ENCODE measurements at places on chromosomes 3 and 15. TPM values are rescaled to one million over a fixed set of nuclear protein-coding genes. Genes with fewer than 3 reads are reported as not detected.

Gene SOX14
- not detected for total RNA-seq

Gene ATP8B4
- 7.9 TPM for total RNA-seq

Gene CCDC80
- 38.7 TPM for total RNA-seq

GRCh38 chr15:62365795-62366442 is 200.8 kb upstream of the C2CD4B start:
- H3K4me1 ChIP-seq = no peaks in the 10 kb centered on the region
- H3K36me3 ChIP-seq = no peaks in the 10 kb centered on the region
- no peak overlapping the region for H3K4me3 ChIP-seq
- DNase-seq = no peak
- H3K27ac ChIP-seq = no peak overlapping the region

DNA sequence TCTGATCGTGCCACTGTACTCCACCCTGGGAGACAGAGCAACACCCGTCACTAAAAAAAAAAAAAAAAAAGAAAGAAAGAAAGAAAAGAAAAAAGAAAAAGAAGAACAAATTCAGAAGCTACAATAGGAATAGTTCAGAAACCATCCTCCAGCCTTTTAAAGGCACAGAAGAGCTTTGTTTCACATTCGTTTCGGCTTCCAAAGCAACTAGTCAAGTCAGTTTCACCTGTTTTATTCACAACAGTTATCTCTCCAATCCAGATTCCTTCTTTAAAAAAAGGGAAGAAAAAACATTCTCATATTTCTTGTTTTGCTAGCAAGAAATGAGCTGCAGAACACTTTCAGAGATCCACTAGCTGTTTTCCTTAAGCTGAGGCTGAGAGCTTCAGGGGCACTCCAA is 767.7 kb upstream of the CFAP20DC start:
- peak overlapping the region; percentile 2 for H3K4me3 ChIP-seq
- H3K27ac ChIP-seq = no peak overlapping the region
- H3K36me3 ChIP-seq = no peaks in the 10 kb centered on the region
- H3K27me3 ChIP-seq = no peaks in the 10 kb centered on the region

DNA sequence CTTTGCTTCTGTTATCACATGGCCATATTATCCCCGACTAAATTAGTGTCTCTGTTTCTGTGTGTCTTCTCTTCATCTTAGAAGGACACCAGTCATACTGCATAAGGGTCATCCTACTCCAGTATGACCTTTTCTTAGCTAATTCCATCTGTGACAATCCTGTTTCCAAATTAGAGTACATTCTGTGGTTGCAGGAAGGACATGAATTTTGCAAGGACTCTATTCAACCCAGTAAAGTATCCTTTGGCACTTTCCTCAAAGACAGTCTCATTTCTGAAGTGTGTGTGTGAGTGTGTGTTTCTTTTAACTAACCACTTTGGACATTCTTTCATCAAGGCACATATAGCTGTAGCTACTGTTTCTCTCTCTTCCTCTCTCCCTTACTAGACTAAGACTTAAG is 15.2 kb upstream of the MME start:
- no peaks in the 10 kb centered on the region for H3K27me3 ChIP-seq
- H3K36me3 ChIP-seq = no peaks in the 10 kb centered on the region
- H3K4me3 ChIP-seq = no peak overlapping the region
- no peaks in the 10 kb centered on the region for H3K4me1 ChIP-seq

DNA sequence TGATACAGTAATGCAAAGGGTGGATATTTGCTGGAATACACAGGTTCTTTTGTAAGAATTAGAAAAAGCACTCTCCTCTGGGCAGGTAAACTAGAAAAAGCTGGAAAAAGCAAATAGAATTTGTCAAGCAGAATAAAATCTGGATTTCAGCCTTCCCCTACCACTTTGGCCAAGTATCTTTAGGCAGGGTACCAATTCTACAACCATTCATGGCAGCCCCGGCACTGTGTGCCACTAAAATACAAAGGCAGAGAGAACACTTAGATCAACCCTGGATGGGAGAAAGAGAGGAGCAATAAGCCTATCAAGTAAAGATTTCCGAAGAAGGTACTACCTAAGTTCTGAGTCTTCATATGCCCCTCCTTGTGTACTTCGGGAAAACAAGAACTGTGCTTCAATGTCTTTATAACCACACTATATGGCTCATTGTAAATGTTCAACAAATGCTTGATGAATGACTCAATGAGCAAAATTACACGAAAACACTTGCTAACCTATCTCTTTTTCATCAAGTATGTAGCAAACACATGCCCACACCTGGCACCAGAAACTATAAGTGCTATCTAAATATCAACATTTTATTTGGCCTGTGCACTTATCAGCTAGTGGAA is 20.8 kb downstream of the STAG1 start:
- no peak for DNase-seq
- H3K4me3 ChIP-seq = no peak overlapping the region
- no peaks in the 10 kb centered on the region for H3K36me3 ChIP-seq
- no peak overlapping the region for H3K27ac ChIP-seq

- no peak overlapping the region for H3K27ac ChIP-seq
- no peaks in the 10 kb centered on the region for H3K36me3 ChIP-seq
These were observed 104.0 kb upstream of the SMAD3 start for GRCh38 chr15:66961407-66961884.

- no peak for DNase-seq
- no peaks in the 10 kb centered on the region for H3K4me1 ChIP-seq
These were observed 825 bp upstream of the RTP3 start for GRCh38 chr3:46496746-46497555.

- peaks cover 5% of the 10 kb centered on the region for H3K4me1 ChIP-seq
- H3K27me3 ChIP-seq = no peaks in the 10 kb centered on the region
- H3K27ac ChIP-seq = no peak overlapping the region
- DNase-seq = no peak
- no peak overlapping the region for H3K4me3 ChIP-seq
These were observed 112.1 kb upstream of the THBS1 start for GRCh38 chr15:39468828-39469227.

Measured in breast epithelium (tissue), 4 donors.